Stomach (tissue), 19 donors: ENCODE measurements at places on chromosomes 2 and 18. TPM values are rescaled to one million over a fixed set of nuclear protein-coding genes. Genes with fewer than 3 reads are reported as not detected.

RANBP2 gene
- 30.9 TPM for total RNA-seq

PRADC1 gene
- 22.7 TPM for total RNA-seq

COL4A4 gene
- 0.55 TPM for total RNA-seq

CDK5R2 gene
- not detected for total RNA-seq

OR6B2 gene
- not detected for total RNA-seq

IL1B gene
- total RNA-seq: 1.2 TPM

DNA sequence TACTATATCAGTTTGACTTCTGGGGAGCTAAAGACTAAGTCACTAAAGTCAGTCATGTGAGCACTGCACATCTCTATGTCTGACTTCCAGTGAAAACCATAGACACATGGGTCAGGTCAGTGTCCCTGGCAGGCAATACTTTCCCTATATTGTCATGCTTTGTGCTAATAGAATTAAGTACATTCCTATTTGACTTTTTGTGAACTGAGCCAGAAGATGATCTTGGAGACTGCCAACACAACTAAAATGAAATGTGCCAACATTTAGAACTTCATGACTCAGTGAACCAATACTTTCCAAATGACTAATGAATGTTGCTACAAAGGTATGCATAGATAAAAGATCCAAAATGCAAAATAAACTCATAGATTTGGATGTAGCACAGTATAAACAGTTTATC, 820.8 kb upstream of the FAM98A start:
- no peaks in the 10 kb centered on the region for H3K4me1 ChIP-seq
- no peaks in the 10 kb centered on the region for H3K36me3 ChIP-seq
- no peak for DNase-seq
- H3K27ac ChIP-seq: no peak overlapping the region

GRCh38 chr2:195818106-195818505, 161.1 kb downstream of the SLC39A10 start:
- H3K27me3 ChIP-seq: no peaks in the 10 kb centered on the region
- H3K27ac ChIP-seq: no peak overlapping the region
- H3K36me3 ChIP-seq: no peaks in the 10 kb centered on the region
- no peaks in the 10 kb centered on the region for H3K4me1 ChIP-seq
- no peak for DNase-seq

DNA sequence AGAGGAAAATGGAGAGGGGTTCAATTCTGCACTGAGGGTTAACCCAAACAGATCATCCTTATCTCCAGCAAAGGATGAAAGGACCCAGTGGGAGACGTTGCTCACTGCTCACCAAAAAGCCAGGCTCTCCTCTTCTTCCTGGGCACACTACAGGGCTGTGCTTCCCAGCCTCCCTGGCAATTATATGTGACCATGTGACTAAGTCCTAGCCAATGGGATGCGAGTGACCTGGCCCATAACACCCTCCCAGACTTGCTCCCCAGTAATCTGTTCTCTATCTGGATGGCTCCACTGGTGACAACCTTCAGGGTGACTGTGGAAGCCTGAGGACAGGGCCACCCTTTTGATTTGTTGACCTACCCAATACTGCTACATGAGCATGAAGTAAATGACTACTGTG, 10.9 kb upstream of the PRKCE start:
- peaks cover 12% of the 10 kb centered on the region for H3K4me1 ChIP-seq
- H3K4me3 ChIP-seq: no peak overlapping the region
- H3K36me3 ChIP-seq: no peaks in the 10 kb centered on the region
- DNase-seq: no peak
- no peak overlapping the region for H3K27ac ChIP-seq

DNA sequence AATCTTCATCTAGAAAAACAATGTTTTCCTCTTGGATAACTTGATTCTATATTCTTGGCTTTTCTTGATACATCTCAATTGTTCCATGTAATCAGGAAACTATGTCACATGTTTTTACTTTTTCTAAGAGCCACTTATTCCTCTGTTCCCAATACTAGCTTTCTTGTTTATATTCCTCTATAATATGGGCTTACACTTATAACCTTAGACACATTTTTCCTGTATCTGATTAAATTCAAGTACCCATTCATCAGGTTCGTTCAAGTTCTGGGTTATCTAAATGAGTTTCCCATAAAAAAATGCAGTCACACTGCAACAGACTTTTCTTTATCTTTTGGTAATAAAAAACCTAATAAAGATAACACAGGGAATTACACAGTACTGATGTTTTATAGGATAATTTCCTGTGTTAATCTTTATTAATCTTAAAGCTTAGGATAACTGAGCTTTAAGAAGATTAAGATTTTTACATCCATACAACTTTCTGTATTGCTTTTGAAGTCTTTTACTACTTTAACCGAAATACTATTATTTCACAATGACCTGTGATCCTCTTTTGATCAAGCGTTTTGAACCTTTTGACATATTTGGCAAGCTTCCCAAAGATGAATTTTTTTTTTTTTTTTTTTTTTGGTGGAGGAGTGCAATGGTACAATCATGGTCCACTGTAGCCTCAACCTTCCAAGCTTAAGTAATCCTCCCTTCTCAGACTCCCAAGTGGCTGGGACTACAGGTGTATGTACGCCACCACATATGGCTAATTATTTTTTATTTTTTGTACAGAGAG, 44.3 kb upstream of the C2orf66 start:
- DNase-seq: no peak
- H3K36me3 ChIP-seq: peaks cover 12% of the 10 kb centered on the region
- H3K27ac ChIP-seq: no peak overlapping the region

- DNase-seq: no peak
- no peaks in the 10 kb centered on the region for H3K4me1 ChIP-seq
- H3K36me3 ChIP-seq: no peaks in the 10 kb centered on the region
- H3K4me3 ChIP-seq: no peak overlapping the region
- no peak overlapping the region for H3K27ac ChIP-seq
Observed at GRCh38 chr2:20415511-20415918, 31.4 kb upstream of the RHOB start.

- H3K27me3 ChIP-seq: no peaks in the 10 kb centered on the region
- no peaks in the 10 kb centered on the region for H3K36me3 ChIP-seq
- peaks cover 17% of the 10 kb centered on the region for H3K4me1 ChIP-seq
- DNase-seq: no peak
- no peak overlapping the region for H3K4me3 ChIP-seq
- no peak overlapping the region for H3K27ac ChIP-seq
Observed at GRCh38 chr18:45054636-45055035, 373.9 kb downstream of the SETBP1 start.

DNA sequence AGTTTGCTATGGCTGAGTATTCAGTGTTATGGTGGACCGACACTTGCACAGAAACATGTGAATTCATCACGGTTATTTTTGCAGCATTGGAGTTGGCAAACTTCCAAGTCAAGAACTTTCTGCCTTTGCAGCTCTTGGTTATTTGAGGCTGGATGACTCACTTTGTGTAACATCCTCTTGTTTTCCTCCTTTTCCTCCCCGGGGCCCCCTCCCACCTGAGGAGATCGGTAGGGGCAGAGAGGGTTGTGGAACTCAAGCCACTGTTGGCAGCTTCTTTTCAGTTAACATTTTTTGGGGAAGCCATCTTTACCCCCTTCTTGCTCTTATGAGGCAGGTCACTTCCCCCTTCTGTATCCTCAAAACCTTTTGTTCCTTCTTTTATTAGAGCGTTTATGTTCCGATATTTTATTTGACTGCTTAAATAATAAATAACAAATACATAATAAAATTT, 48.6 kb downstream of the DDX1 start:
- no peak for DNase-seq
- H3K4me3 ChIP-seq: no peak overlapping the region
- no peaks in the 10 kb centered on the region for H3K27me3 ChIP-seq
- H3K27ac ChIP-seq: no peak overlapping the region

GRCh38 chr2:145040433-145040832, 520.5 kb upstream of the ZEB2 start:
- H3K27ac ChIP-seq: no peak overlapping the region
- no peaks in the 10 kb centered on the region for H3K36me3 ChIP-seq
- H3K4me3 ChIP-seq: no peak overlapping the region

DNA sequence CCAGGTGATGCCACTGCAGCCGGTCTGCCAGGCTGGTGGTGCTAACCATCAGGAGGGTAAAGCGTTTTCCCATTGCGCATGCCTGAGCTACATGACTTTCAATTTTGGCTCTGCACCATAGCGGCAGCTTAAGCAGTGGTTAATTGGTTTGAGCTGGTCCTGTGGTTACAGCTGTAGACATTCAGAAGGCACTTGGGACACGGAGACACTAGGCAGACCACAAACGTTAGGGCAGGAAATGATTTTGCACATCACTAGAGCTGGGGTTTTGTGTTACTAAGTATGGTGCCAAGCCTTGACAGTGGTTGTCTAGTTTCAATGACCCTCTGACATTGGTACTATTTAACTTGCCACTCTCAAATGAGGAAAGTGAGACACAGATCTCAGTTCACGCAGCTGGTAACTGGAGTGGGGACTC, 28.9 kb upstream of the CNOT11 start:
- H3K27ac ChIP-seq: no peak overlapping the region
- H3K4me3 ChIP-seq: no peak overlapping the region
- H3K36me3 ChIP-seq: no peaks in the 10 kb centered on the region

DNA sequence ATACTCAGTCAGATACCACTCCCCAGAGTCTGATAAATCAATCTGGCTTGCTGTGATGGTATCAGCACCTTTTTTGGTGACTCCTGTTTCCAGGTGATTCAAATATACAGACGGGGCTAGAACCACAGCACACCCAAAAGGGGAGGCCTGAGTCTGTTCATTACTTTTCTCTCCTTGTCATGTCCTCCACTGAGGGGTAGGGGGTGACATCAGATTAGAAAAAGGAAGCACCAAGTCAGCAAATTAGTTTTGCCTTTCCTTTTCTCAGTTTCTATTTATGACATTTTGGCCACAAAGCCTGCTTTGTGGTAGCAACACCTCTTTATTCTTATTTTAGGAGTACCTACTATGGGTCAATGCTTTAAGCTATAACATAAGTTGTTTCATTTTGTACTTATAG, 127.4 kb downstream of the CCDC102B start:
- H3K36me3 ChIP-seq: no peaks in the 10 kb centered on the region
- no peak overlapping the region for H3K4me3 ChIP-seq
- H3K4me1 ChIP-seq: no peaks in the 10 kb centered on the region
- no peak overlapping the region for H3K27ac ChIP-seq
- no peaks in the 10 kb centered on the region for H3K27me3 ChIP-seq

GRCh38 chr2:84194181-84194580, 264.9 kb downstream of the SUCLG1 start:
- no peak for DNase-seq
- H3K27ac ChIP-seq: no peak overlapping the region
- H3K36me3 ChIP-seq: no peaks in the 10 kb centered on the region
- H3K4me3 ChIP-seq: no peak overlapping the region
- no peaks in the 10 kb centered on the region for H3K27me3 ChIP-seq

DNA sequence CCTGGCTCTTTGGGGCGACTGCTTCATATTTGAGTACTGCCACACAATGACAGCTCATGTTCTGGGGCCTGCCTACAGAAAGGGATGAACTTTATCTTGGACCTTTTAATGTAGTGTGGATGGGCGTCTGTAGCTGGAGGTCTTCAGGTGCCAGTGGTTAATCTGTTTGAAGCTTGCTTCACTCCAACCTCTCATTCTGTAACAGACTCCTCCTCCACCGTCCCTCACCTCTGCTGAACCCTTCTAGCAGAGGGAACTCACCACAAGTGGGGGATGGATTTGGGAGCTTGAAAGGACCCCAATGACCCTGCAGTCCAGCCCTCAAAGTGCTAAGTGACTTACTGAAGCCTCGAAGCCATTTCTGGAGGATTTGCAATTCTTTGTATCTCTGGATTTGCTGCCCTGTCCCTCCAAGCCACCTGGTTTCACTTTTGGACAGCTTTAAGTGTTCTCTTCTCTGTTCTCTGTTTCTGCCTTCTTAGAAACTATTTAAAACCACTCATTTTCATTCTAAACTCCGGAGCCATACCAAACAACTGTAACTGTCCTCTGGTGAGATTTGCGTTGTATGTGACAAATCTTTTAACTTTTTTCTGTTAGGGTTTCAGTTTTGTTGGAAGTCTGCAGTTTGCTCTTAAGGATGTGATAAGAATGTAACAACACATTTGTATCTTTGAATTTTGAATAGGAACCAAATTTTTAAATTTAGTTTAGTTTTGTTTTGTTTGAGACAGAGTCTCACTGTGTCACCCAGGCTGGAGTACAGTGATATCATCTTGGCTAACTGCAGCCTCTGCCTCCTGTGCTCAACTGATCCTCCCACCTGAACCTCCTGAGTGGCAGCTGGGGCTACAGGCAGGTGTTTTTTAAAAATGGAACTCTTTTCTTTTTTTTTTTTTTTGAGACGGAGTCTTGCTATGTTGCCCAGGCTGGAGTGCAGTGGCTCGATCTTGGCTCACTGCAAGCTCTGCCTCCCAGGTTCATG, 37.0 kb upstream of the CASP8 start:
- H3K4me1 ChIP-seq: peaks cover 18% of the 10 kb centered on the region
- H3K36me3 ChIP-seq: peaks cover 5% of the 10 kb centered on the region
- H3K4me3 ChIP-seq: no peak overlapping the region
- H3K27ac ChIP-seq: no peak overlapping the region
- no peak for DNase-seq
- H3K27me3 ChIP-seq: no peaks in the 10 kb centered on the region

DNA sequence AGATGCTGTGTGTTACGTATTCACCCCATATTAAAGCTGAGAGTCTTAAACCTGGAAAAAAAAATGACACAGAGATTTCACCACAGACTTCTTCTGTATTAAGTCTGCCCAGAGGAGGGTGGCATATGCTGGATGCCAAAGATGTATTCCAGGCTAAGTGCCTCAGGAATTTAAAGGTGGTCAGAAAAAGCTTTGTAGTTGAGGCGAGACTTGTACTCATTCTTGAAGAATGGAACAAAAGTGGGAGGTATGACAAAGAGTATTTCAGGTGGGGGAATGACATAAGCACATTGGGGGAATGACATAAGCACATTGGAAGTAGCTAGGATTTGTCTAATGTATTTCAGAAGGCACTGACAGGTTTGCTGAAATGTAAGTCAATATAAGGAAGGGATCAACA, 98.6 kb downstream of the BABAM2 start:
- DNase-seq: no peak
- H3K4me1 ChIP-seq: peaks cover 46% of the 10 kb centered on the region
- H3K27me3 ChIP-seq: no peaks in the 10 kb centered on the region
- no peak overlapping the region for H3K4me3 ChIP-seq
- no peaks in the 10 kb centered on the region for H3K36me3 ChIP-seq

- H3K27ac ChIP-seq: no peak overlapping the region
- DNase-seq: peak; percentile 1
- H3K27me3 ChIP-seq: no peaks in the 10 kb centered on the region
- H3K36me3 ChIP-seq: no peaks in the 10 kb centered on the region
- H3K4me3 ChIP-seq: no peak overlapping the region
Observed at GRCh38 chr2:140457483-140457882, 1673.3 kb downstream of the LRP1B start.

DNA sequence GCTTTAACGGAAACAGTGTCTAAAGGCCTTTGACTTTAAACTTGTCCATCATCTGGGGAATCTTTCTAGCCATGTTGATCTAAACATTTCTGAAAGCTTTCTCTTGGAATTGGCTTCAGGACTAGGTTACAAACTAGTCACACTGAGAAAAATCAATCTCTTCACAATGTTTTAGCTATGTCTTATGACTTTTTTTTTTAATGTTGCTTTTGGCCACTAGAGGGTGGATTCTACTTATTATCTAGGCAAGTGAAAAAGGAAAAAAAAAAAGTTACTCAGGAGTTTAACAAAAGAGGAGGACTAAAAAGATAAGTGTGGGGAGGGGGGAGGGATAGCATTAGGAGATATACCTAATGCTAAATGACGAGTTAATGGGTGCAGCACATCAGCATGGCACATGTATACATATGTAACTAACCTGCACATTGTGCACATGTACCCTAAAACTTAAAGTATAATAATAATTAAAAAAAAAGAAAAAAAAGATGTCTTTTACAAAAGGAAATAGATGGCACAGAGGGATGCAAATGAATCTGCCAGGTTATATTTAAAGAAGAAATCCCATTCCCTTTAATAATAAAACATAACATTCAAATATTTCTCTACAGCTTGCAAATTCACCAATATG, 160.4 kb upstream of the PID1 start:
- H3K36me3 ChIP-seq: no peaks in the 10 kb centered on the region
- no peak overlapping the region for H3K27ac ChIP-seq
- DNase-seq: peak; percentile 66
- H3K4me1 ChIP-seq: no peaks in the 10 kb centered on the region
- H3K27me3 ChIP-seq: no peaks in the 10 kb centered on the region
